Left hindlimb (tissue), 1 donor: ENCODE measurements at places on chromosomes 13 and 19.

GRCh38 chr19:49106648-49107135 is 7.5 kb upstream of the LIN7B start:
- no peak for DNase-seq

GRCh38 chr19:18401580-18402112 is 4.2 kb upstream of the LRRC25 start:
- peak; percentile 79 for DNase-seq

DNA sequence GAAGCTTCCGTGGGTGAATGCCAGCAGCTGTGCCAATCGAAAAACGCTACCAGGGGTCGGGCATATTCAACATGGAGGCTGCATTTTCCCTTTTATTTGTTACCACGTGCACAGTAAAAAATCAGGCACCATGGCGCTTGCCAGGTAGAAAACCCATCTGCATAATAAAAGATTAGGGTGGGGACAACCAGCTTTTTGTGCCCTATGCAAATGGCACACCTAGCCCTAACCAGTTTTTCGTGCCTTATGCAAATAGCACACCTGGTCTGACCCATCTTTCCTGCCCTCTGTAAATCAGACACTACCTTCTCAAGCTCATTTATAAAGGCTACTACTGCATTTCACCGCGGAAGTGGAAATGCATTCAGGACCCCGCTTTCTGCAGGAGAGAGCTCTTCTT is 62.1 kb upstream of the FREM2 start:
- no peak for DNase-seq

DNA sequence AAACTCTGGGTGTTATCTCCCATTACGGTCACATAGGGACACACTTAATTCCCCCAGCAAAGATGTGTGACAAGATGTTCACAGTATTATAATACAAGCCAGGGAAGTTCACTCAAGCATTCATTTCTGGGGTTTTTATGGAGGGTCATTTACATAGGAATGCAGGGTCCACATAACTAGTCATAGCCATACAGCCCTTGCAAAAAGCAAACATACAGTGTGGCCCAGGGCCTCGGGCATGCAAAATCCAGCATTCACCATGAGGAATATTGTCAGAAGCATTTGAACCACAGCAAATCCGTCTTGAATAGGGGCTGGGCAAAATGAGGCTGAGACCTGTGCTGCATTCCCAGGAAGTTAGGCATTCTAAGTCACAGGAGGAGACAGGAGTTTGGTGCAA is 13.0 kb upstream of the ZNF460 start:
- DNase-seq = no peak

DNA sequence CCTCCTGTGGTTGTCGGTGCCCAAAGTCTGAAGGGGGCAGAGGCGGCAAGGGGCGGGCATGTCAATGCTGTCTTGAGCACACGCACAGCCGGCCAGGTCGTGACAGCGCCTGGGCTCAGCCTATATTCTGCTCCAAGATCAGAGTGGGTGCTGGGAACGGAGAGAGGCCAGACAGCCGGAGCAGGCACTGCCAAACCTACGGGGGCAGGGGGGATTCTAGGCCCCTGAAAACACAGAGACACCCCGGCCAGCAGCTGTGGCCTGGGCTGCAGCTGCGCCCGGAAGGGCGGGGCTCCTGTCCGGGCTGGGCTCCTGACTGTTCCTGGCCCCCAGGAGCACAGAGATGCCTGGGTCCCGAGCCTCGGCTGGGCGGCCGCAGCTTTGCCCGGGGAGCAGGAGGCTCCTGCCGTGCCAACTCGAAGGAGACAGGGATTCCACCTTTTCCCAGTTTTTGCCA is 2662.9 kb upstream of the PCDH20 start:
- no peak for DNase-seq

- DNase-seq = no peak
Measured at GRCh38 chr13:103192511-103193135, 126.4 kb upstream of the SLC10A2 start.

DNA sequence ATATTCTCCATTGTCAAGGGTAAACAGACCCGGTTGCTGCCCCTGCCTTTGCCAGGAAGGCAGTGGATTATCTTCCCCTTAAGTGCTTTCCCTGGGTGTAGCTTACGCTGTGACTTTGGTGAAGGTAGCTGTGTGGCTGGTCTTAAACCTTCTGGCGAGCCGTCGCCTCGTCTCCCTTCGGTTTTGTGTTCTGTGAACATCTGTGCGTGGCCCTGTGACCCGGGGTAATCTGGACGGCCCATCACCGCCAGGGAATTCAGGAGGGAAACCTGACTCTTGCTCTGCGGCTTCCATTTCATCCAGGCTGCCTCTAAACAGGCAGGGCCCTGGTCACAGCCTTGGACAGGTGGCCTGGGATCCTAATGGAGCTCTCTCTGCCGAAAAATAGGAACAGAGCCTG is 78.7 kb downstream of the SHISA2 start:
- no peak for DNase-seq

- peak; percentile 83 for DNase-seq
Measured at GRCh38 chr19:51702103-51702824, 9.1 kb downstream of the SPACA6 start.

DNA sequence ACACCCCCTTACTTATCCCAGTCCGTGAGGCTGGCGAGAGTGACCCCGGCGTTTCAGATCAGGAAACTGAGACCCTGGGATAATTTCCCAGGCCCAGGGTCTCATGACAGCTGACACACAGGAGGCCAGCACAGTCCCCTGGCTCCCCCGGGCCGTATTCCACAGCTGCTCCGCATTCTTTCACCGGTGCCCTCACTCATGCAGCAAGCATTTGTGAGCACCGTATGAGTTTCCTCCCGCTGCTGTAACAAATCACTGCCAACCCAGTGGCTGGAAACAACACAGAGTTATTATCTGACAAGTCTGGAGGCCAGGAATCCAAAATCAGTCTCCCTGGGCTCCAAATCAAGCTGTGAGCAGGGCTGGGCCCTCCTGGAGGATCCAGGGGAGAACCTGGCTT is 21.3 kb downstream of the GADD45B start:
- no peak for DNase-seq

GRCh38 chr13:113337556-113337955 is 26.4 kb downstream of the GRTP1 start:
- DNase-seq = no peak

DNA sequence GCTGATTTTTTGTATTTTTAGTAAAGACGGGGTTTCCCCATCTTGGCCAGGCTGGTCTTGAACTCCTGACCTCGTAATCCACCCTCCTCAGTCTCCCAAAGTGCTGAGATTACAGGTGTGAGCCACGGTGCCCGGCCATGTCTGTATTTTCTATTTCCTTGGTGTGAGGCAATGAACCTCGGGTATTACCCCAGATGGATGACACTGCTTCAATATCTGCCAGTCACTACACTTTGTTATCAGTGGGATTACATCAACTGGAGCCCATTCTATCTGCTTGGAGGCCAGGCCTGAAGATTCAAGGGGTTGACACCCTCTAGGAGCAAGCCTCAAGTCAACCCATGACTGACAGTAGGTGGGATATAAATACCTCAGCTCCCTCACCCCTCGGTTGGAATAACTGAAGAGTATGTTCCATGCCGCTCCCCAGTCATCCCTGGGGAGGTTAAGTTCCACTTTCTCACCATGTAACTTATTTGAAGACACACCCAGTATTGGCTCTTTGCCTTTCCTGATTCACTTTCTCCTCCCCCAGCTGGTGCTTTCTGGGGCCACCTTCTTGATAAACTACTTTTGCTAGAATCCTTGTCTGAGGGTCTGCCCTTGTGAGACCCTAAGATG is 992 bp upstream of the ADGRE1 start:
- no peak for DNase-seq

DNA sequence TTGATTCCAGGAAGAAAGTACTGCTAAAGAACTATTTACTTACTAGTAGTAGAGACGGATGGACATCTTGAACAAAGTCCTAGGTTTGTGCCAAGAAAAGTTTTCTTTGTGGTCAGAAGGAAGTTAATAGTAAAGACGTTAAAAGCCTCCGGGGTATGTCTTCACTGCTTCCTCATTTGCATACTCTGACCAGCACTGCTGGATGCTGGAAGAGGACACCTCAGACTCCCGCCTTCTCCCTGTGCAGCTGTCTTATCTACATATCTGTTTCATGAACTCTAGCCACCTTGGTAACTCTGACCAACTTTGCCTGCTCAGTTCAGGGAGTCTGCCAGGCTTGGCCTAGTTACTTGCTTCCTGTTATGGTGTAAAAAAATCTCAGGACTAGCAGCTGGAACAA is 1109.1 kb upstream of the MIR17HG start:
- no peak for DNase-seq

GRCh38 chr13:74707291-74707690 is 573.1 kb upstream of the KLF12 start:
- DNase-seq = no peak
